ENCODE measurements at places on chromosomes 2 and 18.

- peak; percentile 68 for DNase-seq
These were observed 154.0 kb downstream of the PMAIP1 start for GRCh38 chr18:60053747-60054304.

- DNase-seq, result no peak
These were observed 92.3 kb downstream of the STK39 start for GRCh38 chr2:168155046-168155445.

GRCh38 chr2:76288146-76288545 is 577.4 kb upstream of the GCFC2 start:
- DNase-seq, result no peak

DNA sequence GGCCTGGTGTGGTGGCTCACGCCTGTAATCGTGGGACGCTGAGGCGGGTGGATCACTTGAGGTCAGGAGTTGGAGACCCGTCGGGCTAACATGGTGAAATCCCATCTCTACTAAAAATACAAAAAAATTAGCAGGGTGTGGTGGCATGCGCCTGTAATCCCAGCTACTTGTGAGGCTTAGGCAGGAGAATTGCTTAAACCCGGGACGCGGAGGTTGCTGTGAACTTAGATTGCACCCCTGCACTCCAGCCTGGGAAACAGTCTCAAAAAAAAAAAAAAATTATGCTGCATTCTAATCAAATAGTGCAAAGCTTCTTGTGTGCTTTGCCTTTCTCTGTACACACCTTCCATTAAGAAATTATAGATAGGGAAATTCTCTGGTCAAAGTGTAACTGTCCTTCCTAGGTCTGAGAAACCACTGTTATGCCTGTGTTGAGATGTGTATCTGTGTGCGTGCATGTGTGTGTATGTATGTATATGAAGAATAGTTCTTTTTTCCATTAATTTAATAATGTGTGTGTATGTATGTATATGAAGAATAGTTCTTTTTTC is 2.5 kb downstream of the CD28 start:
- DNase-seq, result no peak

DNA sequence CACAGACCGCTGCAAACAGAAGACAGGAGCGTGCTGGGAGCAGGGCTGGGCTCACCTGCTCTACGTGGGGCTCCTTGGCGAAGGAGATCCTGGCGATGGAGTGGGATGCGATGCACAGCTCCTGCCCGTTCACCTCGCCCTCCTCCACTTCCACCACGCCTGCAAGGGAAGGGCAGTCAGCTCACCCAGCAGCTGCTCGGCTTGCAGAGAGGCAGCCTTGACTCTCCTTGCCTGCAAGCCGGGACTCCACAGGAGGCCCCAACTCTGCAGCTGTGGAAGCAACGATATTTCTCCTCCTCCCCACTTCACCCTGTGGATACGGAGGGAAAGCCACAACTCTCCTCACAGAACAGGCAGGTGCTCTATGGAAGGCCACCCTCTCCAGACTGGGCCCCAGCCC is 35.1 kb downstream of the THAP4 start:
- no peak for DNase-seq

- DNase-seq, result no peak
These were observed 102.0 kb downstream of the CHN1 start for GRCh38 chr2:174903264-174903556.

DNA sequence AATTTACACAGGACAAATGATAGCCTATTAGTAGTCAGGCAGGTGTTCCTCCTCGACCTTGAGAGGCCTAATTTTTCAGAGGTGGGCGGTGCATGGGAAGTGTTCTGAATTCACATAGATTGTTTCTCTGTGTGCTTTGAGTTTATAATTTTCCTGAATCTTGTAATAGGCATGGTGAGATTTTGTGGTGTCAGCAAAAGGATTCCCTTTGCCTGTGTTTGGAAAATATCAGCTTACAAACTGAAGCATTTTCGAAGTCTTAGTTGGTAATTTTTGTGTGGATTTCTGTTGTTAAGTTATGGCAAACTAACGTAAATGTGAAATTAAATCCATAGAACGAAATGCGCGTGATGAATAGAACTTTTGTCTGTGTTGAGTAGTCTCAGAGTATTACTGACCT is 194.0 kb upstream of the RBMS1 start:
- DNase-seq, result no peak

DNA sequence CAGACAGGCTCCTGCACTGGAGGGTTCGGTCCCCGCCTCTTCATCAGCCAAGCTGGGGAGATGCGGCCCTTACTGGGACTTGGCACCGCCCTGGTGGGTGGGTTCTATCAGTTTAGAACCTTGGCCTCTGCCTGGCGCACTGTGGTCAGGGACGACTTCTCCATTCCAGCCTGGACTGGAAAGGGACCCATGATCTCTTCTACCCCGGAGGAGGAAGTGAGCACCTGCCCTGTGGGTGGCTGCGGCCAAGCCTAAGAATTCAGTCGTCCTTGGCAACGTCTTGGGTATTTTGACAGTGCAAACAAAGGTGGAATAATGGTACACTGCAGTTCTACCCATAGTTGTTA is 106.9 kb upstream of the CD302 start:
- no peak for DNase-seq

DNA sequence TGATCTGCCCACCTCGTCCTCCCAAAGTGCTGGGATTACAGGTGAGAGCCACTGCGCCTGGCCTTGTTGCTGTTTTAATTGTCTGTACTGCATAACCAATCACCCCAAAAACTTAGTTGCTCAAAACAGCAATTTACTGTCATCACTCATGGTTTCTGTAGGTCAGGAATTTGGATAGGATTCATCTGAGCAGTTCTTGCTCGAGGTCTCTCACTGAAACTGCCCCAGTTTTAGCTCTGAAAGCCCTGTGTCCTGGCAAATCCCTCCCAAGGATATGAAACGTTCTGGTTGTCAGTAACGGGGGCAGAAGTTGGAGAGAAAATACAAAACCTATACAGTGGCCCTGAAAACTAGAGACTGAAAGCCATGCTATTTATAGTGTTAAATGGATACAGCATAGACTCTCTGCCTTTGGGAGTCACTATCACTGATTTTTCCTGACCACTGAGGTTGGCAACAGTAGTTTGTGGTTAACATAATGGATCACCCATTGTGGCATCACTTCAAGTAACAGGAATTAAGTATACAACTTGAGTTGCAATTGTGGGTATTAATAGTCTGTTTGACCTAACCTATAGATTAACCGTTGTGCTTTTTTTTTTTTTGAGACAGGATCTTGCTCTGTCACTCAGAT is 27.2 kb upstream of the ERICH2 start:
- DNase-seq, result no peak

DNA sequence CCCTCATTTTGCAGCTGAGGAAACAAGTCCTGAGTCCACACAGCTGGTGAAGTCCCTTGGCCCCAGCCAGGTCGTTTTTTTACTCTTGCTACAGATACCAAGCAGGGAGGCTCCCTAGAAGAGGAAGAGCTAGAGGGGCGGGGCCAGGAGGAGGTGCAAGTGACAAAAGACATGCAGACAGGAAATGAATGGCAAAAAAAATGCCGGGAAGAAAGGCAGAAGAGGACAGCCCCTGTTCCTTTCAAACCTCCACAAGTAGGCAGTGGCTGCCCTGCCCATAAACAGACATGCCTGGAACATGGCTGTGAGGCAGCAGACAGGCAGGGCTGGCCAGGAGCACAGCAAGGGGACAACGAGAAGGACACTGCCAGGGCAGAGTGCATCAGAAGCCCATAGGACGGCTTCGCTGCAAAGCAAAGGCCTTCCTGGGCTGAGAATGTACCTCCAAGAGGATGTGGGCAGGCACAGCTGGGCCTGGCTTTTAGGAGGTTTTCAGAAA is 108.7 kb downstream of the ZBTB7C start:
- DNase-seq, result no peak

- no peak for DNase-seq
These were observed 221.6 kb downstream of the NR4A2 start for GRCh38 chr2:156110890-156111289.

DNA sequence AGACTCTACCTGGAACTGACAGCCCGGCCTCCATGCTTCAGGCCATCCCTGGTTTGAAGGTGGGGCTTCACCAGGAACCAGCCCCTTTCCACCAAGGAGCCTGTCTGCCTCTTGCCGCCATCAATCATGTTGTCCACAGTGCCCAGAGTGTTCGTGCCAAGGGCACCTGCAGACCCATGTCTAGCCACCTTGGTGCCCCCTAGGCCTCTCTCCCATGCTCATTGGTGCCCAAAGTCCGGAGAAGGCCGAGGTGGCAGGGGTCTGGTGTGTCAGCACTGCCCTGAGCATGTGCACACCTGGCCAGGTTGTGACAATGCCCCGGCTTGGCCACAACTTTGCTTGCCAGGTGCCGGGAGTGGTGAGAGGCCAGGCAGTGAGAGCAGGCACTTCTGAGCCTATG is 114.8 kb downstream of the COPS8 start:
- DNase-seq, result no peak

DNA sequence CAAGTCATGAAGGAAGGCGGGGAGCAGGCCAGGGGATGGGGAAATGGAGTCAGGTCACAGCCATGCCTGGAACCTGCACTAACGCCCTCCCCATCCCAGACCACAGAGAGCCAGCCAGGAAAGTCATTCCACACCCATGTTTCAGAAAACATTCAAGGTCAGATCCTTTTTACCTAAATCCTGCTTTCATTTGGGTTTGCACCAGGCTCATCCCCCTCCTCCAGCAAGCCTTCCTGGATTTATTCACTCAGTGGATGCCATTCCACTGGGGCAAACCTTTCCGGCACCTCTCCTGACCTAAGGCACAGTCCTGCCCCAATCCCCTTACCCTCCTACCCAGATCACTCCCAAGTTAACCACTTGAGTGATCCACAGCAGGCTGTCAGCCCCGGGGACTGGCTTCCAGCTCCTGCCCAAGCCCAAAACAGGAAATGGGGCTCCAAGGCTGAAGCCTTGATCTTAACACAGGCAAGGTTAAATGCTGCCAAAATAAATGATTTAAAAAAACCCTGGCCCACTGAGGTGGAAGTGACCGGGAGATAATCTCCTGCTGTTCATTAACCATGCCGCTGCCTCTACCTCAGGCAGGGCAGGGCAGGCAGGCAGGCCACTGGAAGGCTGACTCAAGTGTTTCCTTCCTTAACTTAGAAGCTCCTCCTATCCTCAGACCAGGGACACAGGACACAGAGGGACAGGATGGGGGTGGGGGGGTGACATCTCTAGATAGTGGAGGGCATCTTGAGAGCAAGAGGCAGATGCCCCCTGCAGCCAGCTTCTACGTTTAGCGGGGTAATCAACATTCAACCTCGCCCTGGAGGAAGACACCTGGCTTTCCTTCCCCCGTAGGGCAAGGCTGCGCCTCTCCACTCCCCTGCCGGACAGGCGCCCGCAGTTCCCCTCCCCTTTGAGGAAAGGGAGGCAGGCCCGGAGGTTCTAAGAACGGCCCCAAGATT is 1.4 kb downstream of the RAB11FIP5 start:
- DNase-seq, result no peak

- no peak for DNase-seq
These were observed 170.2 kb downstream of the TPGS2 start for GRCh38 chr18:36658611-36659010.

DNA sequence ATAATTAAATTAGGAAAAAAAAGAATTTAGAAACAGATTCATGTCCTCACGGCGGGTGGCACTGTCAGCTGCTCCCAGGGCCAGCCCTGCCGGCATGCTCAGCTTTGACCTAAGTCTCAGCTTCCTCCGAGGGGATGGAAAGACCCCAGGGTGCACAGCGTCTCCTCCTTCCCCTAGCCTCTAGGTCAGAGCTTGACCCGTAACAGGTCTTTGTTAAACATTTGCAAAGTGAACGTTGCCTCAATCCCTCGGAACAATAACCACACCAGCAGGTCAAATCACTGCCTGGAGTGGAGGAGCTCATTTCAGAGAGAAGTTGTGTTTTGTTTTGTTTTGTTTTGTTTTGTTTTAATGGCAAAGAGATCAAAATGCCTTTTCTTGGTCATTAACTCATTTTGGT is 171.3 kb downstream of the TMEM18 start:
- DNase-seq, result no peak

DNA sequence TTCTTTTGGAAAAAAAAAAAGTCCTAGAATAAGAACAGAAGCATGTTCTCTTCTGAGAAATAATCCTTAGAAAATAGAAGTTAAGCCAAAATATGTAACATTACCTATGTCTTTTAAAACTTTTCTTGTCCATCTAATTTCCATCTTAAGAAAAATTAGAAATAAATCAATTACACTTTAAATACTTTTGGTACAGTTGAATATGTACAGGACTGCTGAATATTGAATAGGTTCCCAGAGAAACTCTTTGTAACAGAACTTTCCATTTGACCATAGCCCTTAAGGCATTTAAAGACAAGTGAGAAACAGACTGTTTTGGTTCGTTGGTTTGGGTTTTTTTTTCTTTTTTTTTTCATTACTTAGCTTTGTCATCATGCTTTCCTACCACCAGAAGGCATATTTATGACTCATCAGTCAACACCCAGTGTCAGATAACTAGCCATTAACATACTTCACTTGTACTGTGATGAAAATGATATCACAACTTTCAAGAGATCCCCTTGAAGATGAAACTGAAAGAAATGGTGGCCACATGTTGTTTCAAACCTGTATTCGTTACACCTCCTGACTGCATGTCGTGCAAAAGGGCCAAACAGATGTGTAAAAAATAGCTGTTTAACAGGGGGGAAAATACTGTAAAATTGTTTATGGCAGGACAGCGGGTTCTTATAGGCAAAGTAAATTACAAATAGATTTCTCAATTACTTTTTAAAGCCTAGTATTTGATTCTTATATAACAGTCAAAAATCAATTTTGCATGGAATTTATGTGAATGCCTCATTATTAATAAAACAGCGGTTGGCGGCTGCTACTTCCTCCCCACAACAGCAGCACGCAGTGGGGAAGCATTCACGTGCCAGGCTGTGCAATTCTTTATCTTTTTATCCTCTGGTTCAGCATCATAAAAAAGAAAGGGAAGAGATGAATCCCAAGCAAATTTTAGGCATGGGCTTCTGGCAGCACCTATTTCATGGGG is 280.7 kb upstream of the HNRNPA3 start:
- DNase-seq, result peak; percentile 24

GRCh38 chr2:15594291-15595256 is 2.9 kb downstream of the DDX1 start:
- DNase-seq, result no peak

- DNase-seq, result peak; percentile 79
These were observed 84.9 kb downstream of the BCL11A start for GRCh38 chr2:60468382-60469085.

DNA sequence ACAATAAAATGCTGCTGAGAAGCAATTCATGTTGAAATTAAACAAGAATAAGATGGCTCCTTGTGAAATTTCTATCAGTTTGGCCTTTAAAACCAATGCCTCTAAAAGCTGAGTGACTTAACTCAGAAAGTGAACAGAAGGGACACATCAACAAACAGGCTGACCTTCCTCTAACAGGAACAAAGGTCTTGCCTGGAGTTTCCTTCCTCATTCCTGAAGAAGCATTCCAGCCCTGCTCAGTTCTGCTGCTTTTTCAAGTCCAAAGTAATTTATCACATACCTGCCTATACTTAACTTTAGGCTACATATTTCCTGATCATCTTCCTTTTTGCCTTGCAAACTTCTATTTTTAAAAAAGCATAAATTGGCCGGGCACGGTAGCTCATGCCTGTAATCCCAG is 14.1 kb downstream of the PTRHD1 start:
- DNase-seq, result no peak
